ENCODE measurements at places on chromosomes 2 and 18.

DNA sequence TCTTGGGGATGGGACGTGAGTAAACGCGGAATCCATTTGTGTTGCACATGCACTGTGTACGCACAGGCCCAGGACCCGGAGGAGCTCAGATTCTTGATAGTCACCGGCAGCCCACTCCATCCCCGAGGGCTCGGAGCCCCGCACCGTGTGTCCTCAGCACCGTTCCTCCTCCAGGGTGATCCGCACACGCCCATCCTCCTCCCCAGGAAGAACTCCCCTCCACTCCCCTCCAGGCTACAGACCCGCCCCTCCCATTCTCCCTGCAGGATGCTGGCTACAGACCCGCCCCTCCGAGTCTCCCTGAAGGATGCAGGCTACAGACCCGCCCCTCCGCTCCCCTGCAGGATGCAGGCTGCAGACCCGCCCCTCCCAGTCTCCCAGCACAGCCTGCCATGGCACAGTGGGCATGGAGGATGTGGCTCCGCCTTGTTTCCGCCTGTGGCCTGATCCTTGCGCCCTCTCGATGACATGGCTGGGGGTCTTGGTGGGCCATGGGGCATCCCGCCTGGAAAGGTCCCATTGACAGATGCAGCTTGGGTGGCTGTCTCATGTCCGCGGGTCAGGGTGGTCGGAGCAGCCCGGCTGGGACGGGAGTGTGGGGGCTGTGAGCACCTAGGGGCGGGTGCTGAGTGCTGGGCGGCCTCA lies 14.1 kb downstream of the CTDP1 start:
- no peak for DNase-seq

DNA sequence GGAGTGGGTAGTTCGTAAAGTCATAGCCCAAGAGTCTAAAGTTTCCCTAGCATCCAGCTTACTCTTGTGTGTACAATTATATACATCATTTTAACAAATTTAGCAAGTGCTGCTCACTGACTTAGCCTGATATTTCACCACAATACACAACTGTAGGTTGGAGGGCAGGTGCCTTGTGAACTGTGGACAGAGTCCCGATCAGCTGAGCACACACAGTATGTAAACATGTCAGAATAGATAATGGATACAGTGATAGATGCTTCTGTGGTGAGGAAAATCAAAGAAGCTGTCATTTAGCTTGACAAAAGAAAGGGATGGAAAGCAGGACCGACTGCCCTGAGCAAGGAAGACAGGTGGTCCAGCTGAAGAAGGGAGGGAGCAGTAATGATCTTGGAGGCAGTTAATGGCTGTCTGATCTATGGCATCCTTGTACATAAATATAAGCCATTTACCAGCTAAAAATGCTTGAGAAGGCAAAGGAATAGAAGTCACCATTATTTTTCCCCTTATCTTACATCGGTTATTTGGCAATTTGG lies 372.8 kb upstream of the UBE2E3 start:
- DNase-seq: no peak

DNA sequence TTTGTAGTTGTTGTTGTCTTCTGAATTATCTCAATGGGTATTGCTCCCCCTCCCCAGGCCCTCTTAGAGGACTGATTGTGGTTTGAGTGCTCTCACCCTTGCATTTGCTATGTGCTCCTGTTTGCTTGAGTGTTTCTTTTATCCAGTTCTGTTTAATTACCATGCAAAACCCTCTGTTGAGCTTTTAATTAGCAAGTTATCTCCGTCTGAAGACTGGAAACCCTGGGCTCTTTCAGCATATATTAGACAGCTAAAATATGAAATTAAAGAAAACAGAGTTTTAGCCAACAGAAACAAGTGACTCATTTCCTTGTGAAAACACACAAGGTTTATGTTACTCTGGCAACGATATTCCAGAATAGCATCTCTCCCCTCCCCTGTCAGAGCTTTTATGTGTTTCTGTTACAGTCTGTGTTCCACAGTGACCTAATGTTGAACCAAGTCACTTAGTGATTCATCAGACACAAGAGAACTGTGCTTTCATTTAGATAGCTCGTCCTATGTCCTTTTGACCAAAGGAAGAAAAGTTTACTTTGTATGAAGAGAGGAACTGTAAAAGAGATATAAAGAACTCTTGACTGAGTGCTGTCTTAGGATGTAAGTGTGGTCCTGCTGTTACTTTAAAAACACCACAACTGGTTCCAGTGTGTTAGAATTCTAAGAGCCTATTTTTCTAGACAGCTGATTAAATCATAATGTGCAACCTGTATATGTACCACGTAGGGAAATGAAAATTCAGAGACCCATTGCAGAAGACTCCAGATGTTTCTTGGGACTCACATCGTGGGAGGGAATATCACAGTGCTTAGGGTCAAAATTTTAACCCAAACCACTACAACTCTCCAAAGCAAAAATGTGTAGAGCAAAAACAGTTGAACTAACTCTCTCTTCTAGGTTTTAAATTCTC lies 172.8 kb upstream of the RBMS1 start:
- DNase-seq: no peak

DNA sequence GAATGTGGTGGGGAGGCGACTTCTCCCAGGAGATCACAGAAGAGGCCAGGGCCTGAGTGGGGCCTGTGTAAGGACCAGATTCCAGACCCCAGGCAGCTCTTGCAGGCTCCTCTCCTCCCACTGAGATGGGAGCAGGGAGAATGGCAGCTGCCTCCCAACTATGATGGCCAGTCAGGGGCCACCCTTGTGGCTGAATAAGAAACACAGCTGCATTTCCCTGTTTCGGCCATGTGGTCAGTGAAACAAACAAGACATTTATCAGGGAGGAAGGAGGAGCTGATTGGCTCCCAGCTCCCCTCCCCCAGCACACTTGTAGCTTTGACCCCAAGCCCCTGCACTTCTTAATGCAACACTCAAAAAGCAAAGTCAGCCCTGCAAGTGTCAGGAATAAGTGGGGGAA lies 143.5 kb downstream of the CELF4 start:
- no peak for DNase-seq

DNA sequence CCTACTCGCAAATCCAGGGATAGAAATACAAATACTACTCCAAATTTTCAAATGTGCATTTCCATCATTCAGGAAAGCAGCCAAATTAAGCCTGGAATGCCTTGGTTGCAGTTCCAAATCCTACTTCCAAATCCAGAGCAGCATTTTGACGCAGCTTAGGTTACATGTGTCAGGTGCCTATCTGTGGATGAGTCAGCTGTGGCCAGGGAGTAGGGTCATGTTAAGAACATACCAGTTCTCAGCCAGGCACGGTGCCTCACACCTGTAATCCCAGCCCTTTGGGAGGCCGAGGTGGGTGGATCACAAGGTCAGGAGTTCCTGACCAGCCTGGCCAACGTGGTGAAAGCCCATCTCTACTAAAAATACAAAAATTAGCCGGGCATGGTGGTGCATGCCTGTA lies 17.0 kb downstream of the SLC30A6 start:
- no peak for DNase-seq

DNA sequence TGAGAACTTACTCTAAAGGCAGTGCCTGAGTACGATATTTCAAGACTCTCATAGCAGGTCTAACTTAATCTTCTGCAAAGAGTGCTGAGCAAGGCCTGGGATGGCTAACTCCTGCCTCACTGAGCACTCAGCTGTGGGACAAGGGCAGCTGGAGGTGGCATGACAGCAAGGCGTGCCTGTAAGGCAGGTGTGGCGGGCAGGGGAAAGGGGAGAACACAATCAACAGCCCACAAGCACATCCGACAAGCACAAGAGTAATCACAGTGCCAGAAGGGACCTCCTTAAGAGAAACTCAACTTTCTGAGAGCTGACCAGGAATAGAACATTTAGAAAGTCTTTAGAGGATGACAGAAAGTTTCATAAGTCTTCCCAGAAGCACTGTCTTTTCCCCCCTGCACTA lies 42.0 kb downstream of the GPR45 start:
- DNase-seq: no peak
